Midbrain (tissue), 1 donor: ENCODE measurements at places on chromosomes 3 and 15.

DNA sequence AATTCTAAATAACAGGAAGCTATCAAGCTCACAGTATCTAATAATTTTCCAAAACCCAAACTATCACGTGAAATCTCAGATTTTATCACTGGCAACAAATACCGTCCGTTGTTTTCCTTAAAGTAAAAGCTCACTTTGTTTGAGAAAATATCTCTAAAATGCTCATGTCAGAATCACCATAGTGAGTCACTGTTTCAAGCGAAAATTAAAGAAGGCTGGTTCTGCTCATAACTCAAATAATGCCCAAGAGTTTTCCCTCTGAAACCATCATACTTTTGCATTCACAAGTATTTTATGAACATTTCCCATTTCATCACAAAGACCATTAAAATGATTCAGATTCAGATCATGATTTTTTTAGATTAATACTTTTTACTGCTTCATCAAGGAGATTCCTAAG is 50.6 kb downstream of the TBL1XR1 start:
- DNase-seq, result no peak

DNA sequence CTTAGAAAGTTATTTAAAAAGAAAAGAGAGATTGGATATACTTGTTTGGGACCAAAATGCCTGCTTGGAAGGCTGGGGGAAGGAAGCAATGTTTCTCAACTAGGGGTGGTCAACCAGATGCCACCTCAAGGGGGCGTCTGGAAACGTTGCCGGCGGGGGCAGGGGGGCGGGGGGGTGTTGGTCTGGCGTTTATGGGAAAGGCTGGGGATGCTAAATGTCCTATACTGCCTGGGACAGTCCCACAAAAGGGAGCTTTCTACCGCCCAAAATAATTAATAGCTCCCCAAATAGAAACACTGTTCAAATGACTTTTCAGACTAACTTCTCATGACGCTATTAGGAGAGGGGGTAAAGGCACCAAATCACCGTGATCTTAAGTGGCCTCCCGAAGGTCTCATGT is 2.2 kb downstream of the POLG start:
- no peak for DNase-seq

DNA sequence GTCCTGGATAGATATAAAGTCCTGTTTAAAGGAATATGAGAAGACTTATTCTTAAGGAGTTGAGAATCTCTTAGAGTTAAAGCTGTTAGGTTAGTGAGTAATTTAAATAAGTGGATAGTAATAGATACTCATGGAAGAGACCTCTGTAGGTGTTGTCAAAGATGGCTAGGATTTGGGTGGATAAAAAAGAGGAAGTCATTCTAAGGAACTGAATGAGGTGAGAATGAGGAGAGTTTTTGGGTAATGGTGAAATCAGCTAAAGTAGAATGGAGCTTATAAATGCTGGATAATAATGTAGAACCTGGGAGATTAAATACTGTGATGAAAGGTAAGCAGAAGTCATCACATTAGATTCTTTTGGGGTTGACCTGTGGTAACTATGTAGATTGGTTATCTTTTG is 8.1 kb downstream of the ARIH1 start:
- DNase-seq, result no peak

- DNase-seq, result no peak
These were observed 115.7 kb upstream of the PRTG start for GRCh38 chr15:55858661-55859060.

- DNase-seq, result no peak
These were observed 65.9 kb downstream of the CPN2 start for GRCh38 chr3:194285024-194285849.

- DNase-seq, result no peak
These were observed 525.3 kb upstream of the ZNF717 start for GRCh38 chr3:76310667-76311066.

- DNase-seq, result peak; percentile 74
These were observed 15.9 kb downstream of the IVD start for GRCh38 chr15:40421246-40422157.

GRCh38 chr15:50107591-50108408 is 11.2 kb downstream of the ATP8B4 start:
- DNase-seq, result peak; percentile 22

GRCh38 chr15:86076468-86076867 is 3.2 kb upstream of the AGBL1 start:
- no peak for DNase-seq

DNA sequence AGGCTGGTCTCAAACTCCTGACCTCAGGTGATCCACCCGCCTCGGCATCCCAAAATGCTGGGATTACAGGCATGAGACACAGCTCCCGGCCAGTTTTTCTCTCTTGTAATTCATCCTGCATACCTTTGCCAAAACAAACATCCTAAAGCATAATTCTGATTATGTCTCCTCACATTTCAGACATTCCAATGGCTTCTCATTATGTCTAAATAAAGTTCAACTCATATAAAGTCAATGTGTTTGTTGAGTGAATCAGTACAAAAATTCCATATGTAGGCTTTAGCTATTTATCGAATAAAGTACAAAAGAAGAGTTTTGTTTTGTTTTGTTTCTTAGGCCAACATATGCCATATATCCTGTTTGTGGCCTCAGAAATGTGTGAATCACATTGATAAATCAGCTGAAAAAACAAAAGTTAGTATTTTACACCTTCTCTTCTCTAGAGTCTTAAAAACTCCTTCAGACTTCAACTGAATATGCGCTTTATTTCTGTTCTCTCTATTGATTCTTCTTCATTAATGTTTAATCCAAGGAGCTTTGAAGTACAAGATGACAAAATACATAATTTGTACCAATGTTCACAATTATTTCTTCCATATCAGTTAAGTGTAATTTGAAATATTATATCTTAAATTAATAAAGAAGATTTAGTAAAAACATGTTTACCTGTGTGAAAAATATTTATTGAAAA is 165.8 kb downstream of the MECOM start:
- no peak for DNase-seq

- no peak for DNase-seq
These were observed 1131.4 kb downstream of the IGSF11 start for GRCh38 chr3:117903226-117903625.

DNA sequence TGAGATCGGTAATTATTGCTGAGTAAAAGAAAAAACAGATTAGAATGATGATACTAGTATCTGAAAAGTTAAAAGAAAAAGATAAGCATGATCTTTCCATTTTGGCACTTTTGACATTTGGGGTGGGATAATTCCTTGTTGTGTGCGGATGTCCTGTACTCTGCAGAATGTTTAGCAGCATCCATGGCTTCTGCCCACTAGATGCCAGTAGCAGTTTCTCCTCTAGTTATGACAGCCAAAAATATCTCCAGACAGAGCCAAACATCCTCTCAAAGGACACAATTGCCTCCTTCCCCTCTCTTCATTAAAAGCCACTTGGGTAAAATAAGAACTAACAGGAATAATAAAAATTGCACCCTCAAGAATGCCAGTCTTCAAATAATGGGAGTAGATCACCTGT is 468.8 kb upstream of the GRM7 start:
- DNase-seq, result no peak
